ENCODE measurements at places on chromosomes 11 and 22.

GRCh38 chr11:33147559-33147958 is 13.7 kb downstream of the CSTF3 start:
- no peak for DNase-seq

DNA sequence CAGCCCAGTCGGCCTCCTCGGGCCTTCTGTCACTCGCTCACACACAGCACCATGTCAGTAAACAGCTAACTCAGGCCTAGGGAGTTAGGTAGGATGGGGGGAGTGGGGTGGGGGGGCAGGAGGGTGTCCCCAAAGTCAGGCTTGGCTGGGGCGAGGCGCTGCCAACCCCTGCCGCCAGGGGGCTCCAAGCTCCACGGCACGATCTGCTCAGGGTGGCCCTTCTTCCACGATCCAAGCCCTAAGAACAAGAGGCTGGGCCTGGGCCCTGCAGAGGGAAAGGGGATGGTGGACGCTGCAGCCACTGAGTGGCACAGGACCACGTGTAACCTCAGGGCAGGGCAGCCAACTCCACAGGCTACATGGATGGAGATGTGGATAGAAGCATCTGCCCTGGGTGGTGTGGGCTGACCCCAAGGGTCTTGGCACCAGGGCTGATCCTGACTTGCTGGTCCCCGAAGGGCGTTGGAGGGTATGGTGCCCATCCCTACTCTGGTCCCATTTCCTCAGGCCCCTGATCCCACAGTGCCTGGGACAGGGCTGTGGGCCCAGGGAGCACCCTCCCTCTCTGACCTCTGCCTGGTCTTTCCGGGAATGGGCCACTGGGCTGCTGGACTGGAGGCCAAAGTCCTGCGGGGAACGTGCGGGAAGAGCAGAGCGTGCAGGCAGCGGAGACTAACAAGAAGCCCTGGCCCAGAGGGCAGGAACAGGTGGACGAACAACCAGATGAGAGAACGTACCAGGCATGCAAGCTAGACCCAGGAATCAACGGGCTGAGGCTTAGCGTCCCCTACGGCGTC is 29.1 kb upstream of the TXNRD2 start:
- DNase-seq: peak; percentile 53

- DNase-seq: no peak
Observed at GRCh38 chr22:49589811-49590210, 237.9 kb downstream of the BRD1 start.

DNA sequence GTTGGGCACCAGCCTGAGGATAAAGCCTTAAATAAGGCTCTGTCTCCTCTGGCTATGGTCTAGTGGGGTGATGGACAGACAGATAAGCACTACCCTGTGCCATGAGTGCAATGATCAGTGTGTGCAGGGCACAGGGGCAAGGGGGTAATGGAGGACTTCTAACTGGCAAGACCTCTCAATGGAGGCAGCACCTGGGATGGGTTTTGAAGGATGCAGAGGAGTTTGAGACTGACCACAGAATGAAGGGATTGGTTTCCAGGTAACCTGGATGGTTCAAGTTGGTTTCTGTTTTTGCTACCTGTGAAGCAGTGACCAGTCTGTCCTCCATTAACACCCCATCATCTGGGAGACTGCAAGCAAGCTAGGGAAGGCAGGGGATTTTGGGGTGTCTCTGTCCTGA is 27.8 kb upstream of the PICK1 start:
- DNase-seq: no peak

GRCh38 chr11:37914859-37915258 is 1316.8 kb upstream of the RAG2 start:
- no peak for DNase-seq

DNA sequence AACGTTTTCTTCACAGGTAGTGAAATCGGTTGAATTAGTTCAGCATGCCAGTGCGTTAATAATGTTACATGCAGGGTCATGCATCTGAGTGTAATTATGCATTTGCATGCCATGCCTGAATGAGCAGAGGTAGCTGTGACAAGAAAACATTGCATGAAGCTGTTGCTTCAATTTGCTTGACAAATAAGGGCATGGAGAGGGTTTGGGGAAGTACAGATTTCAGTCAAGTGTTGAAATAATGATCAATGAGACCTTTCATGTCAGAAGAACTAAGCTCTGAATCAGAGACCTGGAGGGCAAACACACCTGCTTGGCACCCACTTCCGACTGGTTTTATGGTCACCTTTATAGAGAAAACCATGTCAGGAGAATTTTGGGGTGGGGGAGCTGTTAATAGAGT is 221.4 kb downstream of the DBX1 start:
- no peak for DNase-seq

DNA sequence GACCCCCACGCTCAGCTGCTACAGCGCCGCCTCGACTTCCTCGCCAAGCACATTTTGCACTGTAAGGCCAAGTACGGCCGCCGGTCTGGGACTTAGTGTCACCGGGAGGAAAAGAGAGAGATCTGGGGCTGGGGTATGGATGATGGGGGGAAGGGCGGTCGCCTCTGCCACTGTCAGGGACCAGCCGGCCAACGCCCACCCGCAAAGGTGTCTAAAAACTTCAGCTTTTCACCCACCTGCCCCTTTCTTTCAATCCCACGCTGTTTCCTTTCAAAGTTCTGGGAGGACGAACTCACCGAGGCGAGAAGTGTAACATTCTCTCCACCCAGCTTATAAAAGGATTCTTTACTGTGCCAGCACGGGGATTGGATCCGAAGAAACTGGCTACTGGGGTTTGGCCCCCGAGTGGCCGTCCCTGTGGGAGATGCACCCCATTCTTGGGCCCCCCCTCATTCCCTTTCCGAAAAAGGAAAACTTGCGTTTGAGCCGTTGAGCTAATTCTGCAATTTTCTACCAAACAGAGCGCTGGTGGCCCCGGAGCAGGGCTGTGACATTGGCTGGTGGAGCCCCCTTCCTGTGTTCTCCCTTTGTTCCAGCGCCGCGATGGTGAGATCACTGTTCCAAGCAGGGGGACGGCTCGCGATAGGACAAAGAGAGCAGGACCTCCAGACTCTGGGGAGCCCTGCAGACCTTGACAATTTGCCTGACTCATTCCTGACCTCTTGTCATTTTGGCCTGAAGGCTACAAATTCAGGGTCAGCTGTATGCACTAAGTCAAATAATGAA is 1.8 kb downstream of the FJX1 start:
- DNase-seq: peak; percentile 56

GRCh38 chr11:62104816-62105653 is 18.8 kb upstream of the INCENP start:
- DNase-seq: no peak

- DNase-seq: peak; percentile 18
Observed at GRCh38 chr11:134062265-134063123, 6.4 kb upstream of the JAM3 start.

GRCh38 chr11:2520736-2521035 is 75.9 kb downstream of the KCNQ1 start:
- no peak for DNase-seq

DNA sequence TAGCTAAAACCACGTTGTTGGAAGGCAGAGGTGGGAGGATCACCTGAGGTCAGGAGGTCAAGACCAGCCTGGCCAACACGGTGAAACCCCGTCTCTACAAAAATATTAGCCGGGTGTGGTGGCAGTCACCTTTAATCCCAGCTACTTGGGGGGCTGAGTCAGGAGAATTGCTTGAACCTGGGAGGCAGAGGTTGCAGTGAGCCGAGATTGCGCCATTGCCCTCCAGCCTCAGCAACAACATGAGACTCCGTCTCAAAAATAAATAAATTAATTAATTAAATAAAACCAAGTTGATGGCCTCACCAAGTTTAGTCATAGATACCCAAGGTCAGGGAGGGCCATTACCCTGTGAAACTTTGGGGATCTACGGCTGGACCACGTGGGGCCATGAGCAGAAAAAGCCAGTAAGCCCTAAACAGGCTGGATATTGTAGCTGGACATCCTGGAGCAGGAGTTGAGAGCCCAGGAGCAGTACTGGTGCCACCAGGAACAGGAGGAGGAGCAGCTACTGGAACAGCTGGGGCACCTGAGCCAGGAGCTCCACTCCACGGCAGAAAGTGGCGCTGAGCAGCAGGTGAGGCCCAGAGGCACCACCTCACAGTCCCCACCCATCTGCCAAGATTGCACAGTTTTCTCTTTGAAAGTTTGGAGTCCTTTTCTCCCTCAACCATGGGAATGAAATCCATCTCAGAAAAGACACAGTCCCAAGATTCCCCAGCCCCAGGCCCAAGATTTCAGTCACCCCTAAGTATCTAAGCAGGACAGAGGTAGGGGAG is 50.5 kb downstream of the BTG4 start:
- no peak for DNase-seq

GRCh38 chr11:103897160-103897936 is 139.1 kb upstream of the DDI1 start:
- DNase-seq: no peak

- DNase-seq: no peak
Observed at GRCh38 chr11:131899950-131900580, 529.6 kb downstream of the NTM start.

DNA sequence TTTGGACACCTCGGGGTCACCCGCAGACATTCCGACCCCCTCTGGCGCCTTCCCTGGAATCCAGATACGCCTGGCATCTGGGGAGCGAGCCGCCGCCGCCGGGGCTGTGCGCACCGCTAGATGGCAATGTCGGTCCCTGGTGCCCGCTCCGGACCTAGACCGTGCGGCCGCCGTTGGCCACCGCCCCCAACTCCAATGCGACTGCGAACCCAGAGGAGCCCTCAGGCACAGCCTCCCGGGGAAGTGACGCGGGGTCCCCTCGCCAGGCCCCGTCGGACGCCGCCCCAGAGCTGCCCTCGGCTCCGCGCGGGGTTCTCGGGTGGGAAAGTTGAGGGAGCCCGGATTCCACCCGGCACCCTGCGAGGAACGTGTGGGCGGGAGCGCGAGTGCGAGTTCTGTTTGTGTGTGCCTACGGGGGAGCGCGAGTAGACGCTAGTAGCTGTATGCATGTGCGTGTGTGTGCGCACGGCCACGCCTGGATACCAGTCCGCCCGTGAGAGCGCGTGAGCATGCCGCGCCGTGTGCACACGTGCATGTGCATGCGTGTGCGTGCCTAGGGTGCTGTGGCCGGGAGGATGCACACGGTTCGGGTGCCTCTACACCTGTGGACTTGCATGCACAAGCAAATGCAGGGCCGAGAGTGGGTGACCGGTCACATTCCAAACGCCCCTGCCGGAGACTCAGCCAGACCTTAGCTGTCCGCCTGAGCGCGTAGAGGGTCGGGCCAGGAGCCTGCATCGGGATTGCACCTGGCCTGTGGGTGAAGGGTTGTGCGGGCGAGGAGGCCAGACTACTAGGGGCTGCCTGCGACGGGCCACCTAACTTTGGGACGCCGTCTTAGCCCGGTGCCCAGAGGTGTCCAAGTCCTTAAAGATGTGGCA is 1.9 kb downstream of the CHRM4 start:
- peak; percentile 48 for DNase-seq

DNA sequence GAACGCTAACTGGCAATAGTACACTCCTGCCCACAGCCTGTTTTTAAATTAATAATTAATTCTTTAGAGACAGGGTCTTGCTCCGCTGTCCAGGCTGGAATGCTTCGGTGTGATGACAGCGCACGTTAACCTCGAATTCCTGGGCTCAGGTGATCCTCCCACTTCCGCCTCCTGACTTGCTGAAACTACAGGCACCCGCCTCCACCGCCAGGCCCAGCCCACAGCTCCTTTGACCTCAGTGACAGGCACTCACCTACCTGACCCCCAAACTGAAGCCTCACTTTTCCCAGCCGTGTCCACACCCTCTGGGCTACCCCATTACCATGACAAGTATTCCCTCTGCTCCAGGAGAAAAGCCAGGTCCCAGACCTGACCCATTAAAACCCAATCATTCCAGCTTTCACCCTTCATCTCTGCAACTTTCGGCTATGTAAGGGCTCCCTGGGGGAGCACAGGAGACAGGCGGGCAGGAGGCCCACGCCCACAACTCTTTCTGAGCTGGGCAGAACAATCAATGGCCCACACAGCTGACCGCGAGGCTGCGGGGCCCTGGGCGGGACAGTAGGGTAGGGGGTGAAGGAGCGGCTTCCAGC is 730 bp downstream of the LMNTD2 start:
- DNase-seq: no peak

DNA sequence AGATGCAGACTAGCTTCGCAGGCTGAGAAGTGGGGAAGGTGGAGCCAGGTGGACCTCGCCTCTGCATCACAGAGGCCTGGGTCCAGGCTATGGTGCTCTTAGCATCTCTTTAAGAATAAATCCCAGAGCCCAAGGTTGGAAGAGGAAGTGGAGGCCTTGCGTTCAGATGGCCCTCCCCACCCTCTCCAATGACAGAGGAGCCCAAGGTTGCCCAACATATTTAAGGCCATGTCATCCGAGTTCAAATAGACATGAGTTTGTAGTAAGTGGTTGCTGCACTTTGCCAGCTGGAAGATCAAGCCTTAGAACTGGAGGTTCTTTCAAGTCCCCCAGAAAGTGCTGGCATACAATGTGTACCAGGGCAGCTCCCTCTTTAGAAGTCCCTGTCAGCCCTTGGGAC is 47.1 kb upstream of the HORMAD2 start:
- no peak for DNase-seq

DNA sequence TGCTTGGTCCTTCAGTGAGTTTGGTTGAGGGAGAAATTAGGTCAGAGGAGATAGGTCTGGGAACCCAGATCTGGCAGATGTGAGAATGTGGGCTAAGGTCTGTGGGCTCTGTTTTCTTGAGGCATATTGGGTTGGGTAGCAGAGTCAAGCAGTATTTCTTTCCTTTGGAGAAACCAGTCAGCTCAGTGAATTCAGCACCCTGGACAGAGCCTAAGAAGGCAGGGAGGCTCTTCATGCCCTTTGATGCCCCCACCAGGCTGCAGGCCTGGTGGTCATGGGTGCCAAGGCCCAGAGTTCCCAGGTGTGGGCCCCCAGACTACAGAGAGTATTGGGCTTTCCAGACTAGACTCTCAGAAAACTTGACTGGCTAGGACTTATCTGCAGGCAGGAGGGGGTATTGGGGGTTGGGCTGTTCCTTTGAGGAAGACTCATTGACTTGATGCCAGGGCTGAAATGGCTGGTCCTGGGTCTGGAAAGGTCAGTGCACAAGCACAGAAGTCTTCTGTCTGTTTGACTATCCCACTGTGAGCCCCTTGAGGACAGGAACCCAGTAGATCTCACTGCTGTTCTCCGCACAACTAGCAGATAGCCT is 45.3 kb upstream of the NECTIN1 start:
- no peak for DNase-seq

DNA sequence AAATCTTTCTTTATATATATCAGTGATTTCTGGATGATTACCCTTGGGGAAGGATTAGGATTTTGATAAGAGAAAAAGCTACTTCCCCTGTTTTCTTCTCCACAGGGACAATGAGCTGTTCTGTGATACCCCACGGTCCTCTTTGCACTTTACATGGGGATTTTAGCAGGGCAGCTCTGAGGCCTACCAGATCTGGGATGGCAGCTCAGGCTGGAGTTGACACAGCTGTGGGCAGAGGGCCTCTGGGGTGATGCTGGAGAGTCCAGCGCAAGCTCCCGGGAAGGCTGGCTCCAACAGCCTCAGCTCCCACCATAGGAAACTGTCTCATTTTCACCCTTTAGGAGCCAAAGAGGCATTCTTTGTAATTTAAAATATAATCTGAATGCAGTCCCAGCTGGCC is 383.8 kb upstream of the NARS2 start:
- DNase-seq: no peak
